ENCODE measurements at places on chromosomes 7 and 10.

DNA sequence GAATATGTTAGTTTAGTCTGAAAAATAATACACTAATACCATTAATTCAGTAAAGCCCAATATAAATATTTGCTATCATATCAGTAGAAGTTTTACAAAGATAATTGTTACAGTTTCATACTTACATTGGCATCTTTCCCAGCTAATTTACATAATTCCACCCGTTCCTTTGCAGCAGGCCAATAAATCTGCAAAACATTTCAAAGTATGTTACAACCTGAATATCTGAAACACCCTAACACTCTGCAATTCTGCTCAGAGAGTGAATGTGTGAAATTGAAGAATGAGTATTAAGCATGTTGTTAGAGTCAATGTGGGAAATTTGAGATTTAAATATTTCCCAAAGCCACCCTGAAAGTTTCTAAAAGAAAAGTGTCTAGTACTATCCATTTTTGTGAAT, 105.5 kb downstream of the SEMA3D start:
- no peak for DNase-seq

- no peak for DNase-seq
Measured at GRCh38 chr7:72268796-72269195, 143.3 kb downstream of the CALN1 start.

- no peak for DNase-seq
Measured at GRCh38 chr7:357531-358209, 67.7 kb downstream of the FOXL3 start.

DNA sequence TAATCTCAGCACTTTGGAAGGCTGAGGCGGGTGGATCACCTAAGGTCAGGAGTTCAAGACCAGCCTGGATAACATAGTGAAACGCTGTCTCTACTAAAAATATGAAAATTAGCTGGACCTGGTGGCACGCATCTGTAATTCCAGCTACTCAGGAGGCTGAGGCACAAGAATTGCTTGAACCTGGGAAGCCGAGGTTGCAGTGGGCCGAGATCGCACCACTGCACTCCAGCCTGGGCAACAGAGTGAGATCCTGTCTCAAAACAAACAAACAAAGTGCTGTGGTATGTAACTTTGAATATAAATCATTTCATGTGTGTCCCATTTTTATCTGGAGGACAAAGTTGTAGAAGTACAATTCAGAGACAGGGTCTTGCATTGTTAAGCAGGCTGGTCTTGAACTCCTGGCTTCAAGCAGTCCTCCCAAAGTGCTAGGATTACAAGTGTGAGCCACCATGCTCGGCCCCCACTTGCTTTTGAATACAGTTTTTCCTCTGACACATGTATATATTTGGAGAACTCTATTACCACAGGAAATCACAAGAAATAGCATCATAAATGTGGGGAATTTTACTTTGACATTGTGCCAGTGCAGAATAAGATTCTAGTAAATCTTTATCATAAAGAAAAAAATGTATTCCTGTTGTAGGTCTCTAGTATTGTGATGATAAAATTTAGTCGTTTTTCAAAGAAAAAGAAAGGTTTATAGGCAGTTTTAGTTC, 32.6 kb downstream of the PTPN12 start:
- no peak for DNase-seq

GRCh38 chr10:23075672-23076071, 19.7 kb upstream of the MSRB2 start:
- DNase-seq = no peak

GRCh38 chr7:33423646-33424020, 294.3 kb downstream of the BBS9 start:
- DNase-seq = no peak
